Fibroblast of skin of abdomen (primary cell): ENCODE measurements at places on chromosomes 6 and 20.

DNA sequence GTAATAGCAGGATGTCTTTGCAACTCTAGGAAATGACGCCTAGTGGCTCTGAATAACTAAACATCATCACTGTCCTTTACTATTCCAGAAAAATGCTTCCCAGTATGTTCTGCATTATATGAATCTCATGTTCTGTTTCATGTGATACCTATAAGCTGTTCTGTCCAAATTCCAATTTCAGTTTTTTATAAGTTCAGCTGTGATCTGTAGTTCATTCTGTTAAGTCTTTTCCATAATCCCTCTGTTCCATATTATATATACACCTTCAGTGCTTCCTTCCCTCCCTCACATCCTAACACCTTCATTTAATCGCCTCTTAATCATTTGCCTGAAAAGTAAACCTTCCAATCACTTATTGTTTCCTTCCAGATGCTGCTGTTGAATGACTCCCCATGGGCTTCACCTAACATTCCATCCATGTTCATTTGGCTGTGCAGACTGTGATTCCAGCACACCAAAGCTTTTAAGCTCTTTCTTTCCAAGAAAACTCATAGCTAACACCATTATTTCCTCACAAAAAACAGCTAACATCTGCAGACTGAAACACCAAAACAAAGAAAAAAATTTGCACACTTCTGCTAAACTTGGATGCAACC lies 18.6 kb downstream of the HMGCLL1 start:
- no peak for DNase-seq

GRCh38 chr20:57546956-57547649 lies 13.8 kb upstream of the PCK1 start:
- no peak for DNase-seq

- DNase-seq, result no peak
Observed at GRCh38 chr6:167524261-167525111, 199.6 kb downstream of the TTLL2 start.

DNA sequence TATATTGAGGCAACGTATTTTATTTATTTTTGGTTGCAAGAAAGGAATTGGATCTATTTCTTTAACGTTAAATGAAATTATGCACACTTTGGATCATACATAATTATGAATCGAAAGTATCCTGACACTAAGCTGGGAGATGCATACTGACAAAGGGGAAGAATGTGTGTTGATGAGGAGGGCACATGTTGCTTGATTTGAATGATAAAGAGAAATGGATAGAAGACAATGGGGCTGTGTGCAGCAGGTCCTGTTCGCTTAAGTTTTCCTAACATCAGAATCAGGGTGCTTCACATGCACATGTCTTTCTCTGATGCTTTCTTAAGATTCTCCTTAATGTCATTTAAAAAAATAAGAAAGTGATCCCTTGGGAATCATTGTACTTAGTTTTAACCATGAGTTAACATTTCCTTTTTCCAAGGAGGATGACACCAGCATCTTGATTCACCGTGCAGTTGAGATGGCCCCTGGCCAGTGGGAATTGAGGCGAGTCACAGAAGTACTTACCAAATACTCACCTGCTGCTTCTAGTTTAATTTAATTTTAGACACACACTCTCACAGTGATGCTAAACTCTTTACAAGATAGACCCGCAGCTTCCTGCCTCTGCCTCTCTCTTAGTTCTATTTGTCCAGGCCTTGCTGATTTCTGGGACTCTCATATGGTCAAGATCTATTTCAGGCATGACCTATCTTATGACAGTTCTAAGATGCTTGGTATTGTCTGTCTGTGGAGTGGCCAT lies 116.5 kb downstream of the CLIC5 start:
- DNase-seq, result peak; percentile 28

DNA sequence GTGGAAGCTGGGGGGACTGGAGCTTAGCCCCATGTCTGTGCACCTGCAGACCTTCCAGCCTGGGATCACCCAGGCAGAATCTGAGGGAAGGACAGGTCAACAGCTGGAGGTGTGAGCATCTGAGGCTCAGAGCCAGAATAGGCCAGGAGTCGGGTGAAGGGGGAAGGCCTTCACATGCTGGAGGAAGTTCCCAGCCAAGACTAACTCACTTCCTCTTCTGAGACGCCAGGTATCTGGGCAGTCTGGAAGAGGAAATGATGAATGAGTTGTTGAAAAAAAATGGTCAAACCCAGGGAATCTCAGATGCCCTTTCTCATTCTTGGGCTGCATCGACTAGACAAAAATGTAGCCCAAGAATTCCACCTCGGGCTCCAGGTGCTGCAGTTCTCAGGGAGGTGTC lies 73.6 kb upstream of the TIAM2 start:
- DNase-seq, result no peak

- DNase-seq, result no peak
Observed at GRCh38 chr6:83292900-83293843, 100.0 kb downstream of the RWDD2A start.

GRCh38 chr6:142851601-142852000 lies 93.4 kb downstream of the HIVEP2 start:
- DNase-seq, result no peak

GRCh38 chr6:150897400-150897943 lies 32.0 kb downstream of the MTHFD1L start:
- no peak for DNase-seq

- DNase-seq, result no peak
Observed at GRCh38 chr20:14948416-14948815, 611.0 kb upstream of the FLRT3 start.

GRCh38 chr6:42028234-42029061 lies 21.9 kb upstream of the TAF8 start:
- no peak for DNase-seq

DNA sequence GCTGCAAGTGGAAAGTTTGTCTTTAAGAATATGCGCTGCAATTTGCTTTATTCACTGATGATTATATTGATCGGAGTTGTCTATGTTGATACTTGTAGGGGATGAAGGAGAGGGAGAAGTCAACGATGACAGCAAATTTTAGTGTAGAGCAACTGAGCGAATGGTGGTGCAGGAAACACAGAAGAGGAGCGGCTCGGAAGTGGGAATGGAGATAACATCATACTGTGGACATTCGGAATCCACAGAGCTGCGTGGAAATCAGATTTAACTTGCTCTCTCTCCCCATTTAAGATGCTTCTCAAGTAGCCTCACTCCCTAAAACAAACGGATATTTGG lies 722 bp upstream of the TMEM14B start:
- no peak for DNase-seq

- DNase-seq, result peak; percentile 35
Observed at GRCh38 chr6:39088331-39088730, 26.7 kb downstream of the SAYSD1 start.

GRCh38 chr20:51584737-51585136 lies 42.2 kb upstream of the NFATC2 start:
- no peak for DNase-seq

GRCh38 chr6:21348504-21349195 lies 244.9 kb upstream of the SOX4 start:
- peak; percentile 65 for DNase-seq

- DNase-seq, result no peak
Observed at GRCh38 chr6:27874016-27874415, 38.2 kb downstream of the OR2B2 start.

DNA sequence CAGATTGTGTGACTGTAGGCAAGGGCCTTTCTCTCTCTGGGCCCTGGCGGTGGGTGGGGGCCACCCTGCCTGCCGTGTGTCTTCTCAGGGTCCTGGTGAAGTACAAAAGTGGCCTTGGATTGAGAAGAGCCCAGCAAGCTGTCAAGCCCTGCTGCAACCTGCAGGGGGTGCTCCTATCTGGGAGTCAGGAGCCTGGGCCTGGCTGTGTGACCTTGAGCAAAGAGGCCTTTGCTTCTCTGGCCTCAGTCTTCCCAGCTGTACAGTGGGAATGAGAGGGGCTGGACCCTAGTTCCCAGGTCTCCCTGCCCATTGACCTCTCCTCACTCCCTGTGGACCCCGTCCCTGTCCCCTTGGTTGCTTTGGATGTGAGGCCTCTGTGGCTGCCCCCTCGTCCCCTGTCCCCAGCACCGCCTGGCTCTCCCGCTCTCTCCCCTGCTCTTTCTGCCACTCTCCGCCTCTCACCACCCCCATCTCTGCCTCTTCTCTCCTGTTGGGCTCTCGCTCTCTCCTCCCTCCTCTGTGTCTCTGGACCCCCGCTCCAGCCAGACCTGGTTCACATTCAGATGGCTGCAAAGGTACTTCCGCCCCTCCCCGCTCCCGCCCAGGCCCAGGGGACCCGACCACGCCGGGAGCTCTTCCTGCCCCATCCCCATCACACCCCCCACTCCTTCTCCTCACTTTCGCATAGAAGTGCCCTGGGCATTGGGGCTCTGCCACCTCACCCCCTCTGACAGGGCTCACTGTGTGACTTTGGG lies 46.7 kb downstream of the SRC start:
- DNase-seq, result no peak

DNA sequence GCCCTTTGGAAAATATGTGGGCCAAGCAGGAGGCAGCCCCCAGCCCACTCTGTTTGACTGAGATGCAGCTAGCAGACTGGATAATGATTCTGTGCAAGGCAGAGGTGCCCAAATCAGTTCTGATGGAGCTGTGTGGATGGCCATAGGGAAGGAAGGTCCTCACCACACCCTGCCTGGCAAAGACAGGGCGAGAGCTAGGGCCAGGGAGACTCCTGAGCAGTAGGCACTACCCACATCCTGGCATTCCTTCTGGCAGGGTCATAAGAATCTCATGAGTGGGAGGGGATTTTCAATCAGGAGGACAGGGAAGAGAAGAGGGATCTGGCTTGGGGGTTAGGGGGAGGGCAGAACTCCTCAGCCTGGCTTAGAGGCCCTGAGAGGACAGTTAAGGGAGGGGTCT lies 18.6 kb upstream of the TREM2 start:
- DNase-seq, result no peak

- no peak for DNase-seq
Observed at GRCh38 chr20:17797161-17797560, 97.4 kb downstream of the BANF2 start.

- DNase-seq, result no peak
Observed at GRCh38 chr6:159871241-159871640, 19.5 kb upstream of the MAS1 start.

GRCh38 chr6:70221715-70222438 lies 81.0 kb downstream of the COL9A1 start:
- no peak for DNase-seq

DNA sequence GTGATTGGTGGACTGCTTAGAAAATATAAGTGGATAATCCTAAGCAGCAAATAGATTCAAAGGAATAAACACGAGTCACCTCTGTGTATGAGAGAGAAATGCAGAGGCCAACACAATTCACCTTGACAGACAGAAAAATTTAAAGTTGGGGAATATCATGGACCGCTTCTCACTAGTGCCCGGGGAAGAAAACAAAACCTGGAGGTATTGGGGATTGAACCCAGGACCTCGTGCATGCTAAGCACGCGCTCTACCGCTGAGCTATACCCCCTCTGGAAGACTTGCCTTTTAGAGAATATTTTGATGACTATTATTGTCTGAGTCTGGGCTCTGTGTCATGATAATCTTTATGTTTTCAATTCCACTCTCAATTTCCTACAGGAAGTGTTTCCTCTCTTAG lies 111.9 kb downstream of the TRIM27 start:
- no peak for DNase-seq

- DNase-seq, result peak; percentile 21
Observed at GRCh38 chr6:104566411-104566810, 293.3 kb downstream of the HACE1 start.

GRCh38 chr6:75170691-75171560 lies 34.9 kb downstream of the COL12A1 start:
- no peak for DNase-seq

DNA sequence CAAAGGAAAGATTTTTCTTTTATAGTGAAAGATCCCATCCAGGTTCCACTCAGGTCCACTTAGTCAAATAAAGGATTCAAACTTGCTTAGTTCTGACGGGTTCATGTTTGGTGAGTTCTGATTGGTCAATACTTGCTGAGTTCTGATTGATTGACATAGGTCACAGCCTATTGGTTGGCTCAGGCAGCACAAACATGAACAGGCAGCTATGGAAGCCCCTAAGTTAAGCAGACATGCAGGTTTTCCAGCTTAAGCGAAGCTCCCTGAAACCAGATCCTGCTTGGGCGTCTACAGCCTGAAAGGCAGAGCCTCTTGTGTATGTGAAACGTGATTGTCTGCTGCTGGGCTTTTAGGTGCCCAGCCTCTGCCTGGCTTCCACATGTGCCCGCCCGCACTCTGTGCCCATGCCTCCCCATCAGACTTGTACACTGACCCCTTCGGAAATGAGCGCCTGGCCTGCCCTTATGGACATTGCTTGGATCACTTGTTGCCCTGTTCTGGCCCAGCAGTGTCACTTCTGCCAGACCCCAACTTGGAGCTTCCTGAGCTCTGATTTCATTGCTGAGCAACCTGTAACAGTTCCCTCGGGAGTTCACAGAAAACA lies 45.4 kb upstream of the ECI2 start:
- peak; percentile 21 for DNase-seq

DNA sequence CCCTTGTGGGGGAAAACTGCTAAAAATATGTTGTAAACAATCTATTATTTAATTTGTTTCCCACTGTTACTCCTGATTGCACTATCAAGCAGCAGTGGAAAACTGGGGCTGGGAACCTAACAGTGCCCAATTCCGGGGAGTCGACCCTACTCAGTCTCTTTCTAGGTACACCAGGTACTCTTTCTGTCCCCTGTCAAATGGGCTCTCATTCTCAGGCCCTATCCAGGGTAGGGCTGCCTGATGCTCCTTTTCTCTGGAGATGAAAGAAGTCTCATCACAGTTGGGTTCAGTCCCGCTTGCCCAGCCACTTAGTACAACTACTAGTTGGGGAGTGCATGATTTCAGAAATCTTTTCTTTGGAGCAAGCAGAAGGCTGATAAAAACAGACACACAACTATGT lies 52.0 kb downstream of the HS3ST5 start:
- DNase-seq, result no peak

DNA sequence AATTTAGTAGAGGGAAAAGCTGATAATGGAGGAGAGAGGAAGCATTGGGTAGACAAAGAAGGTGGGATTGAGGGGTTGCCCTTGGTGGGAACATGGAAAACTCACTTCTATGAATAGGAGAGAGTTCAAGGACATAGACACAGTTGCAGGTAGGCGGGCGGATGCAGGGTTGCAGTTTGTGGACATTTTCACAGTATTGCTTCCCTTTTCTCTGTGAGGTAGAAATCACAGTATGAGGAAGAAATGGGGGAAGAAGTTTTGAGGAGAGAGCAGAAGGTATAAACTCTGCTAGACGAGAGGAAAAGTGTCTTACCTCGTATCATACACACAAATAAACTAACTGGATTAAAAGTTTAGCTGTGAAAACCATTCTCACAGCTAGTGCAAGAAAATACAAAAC lies 200.7 kb upstream of the ECI2 start:
- DNase-seq, result no peak

- no peak for DNase-seq
Observed at GRCh38 chr6:160357088-160357487, 8.9 kb downstream of the SLC22A3 start.

- no peak for DNase-seq
Observed at GRCh38 chr6:129276986-129277385, 394.0 kb downstream of the LAMA2 start.
